Activated T-helper 1 cell treated with Interleukin-2 at 50 U/mL for 16 hours (primary cell): ENCODE measurements at places on chromosomes 13 and 19.

DNA sequence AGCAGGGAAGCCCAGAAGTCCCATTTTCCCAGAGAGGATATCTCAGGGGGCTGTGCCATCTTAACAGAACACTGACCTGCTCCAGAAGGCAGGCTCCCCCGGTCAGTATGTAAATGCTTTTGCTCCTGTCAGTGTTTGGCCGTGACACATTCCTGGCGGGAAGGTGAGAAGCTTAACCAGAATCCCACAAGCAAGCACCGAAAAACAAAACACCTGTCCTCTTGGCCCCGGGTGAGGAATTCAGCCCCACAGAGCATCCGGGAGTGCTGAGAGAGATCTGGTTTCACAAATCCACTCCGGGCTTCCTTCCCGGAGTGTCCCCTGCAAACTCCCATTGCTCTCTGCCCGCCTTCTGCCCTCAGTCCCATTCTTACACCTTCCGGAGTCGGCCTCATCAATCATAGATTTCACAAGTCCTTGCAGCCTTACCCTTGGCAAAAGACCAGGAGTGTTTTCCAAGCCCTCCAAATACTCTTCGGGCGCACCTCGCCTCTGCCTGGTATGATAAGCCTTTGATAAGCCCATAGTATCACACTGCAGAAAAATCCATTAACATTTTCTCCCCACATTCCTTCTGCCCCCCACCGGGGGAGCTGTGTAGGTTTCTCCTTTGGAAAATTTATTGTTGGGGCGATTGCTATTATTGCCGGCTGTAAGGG is 12.2 kb downstream of the TPM4 start:
- no peak for DNase-seq

- no peak for DNase-seq
Observed at GRCh38 chr19:36685835-36686234, 1.6 kb upstream of the ZNF567 start.

- DNase-seq = no peak
Observed at GRCh38 chr13:108775597-108775996, 146.2 kb downstream of the MYO16 start.

- DNase-seq = no peak
Observed at GRCh38 chr13:44758630-44759383, 182.7 kb upstream of the TSC22D1 start.

- no peak for DNase-seq
Observed at GRCh38 chr19:49318296-49318695, 6.7 kb downstream of the SLC6A16 start.

DNA sequence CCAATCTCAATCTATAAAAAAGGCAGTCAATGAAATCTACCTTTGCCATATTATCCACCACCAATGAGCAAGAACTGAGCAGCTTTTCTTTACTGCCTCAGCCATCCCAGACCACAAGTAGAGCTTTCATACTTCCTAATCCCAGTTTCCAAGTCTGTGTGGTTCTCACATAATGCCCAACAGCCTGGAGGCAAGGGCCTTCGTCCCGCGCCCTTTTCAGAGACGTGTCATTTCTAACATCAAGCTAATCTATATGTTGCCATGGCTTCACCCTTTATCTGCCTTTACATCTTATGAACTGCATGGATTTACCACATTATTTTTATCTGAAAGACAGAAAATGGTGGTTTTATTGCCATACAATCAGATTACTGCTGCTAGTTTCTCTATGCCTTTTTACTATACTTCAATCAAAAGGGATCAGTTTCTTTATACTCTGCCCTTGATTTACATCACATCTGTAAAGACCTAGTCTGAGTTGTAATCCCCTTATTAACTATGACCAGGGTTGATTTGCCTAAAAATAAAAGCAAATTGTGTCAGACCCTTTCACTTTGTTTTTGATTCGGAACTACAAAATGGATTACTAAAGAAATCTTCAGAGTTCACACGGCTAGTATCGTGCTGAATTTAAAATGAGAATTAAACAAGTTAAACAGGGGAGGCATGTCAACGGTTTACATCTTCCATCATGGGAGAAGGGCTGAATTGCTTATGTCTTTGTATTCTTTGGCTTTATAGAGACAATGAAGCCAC is 5.9 kb downstream of the EFNB2 start:
- no peak for DNase-seq

- DNase-seq = no peak
Observed at GRCh38 chr13:47546391-47547225, 454.5 kb downstream of the SUCLA2 start.

DNA sequence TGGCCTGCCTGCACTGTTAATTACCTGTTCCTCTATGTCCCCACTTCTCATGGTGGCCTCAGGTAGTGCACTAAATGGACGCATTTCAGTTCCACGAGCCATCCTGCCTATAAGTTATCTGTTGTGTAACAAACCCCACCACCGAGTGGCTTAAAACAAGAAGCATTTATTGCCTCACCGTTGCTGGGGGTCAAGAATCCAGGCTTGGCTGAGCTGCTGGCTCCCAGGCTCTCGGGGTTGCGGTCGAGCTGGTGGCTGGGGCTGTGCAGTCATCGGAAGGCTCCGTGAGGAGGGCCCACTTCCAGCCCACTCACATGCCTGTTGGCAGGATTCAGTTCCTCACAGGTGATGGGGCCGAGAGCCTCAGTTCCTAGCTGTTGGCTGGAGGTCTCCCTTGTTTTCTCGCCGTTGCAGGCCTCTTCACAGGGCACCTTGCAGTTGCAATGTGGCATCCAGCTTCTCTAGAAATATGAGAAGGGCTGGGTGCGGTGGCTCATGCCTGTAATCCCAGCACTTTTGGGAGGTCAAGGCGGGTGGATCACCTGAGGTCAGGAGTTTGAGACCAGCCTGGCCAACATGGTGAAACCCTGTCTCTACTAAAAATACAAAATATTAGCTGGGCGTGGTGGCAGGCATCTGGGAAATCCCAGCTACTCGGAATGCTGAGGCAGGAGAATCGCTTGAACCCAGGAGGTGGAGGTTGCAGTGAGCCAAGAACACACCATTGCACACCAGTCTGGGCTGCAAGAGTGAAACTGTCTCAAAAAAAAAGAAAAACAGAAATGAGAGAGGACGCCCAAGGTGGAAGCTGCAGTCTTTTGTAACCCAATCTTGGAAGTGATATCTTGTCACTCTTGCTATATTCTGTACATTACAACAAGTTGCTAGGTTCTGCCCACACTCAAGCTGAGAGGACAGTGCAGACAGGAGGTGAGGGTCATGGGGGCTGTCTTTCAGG is 6.5 kb upstream of the PTOV1 start:
- no peak for DNase-seq

DNA sequence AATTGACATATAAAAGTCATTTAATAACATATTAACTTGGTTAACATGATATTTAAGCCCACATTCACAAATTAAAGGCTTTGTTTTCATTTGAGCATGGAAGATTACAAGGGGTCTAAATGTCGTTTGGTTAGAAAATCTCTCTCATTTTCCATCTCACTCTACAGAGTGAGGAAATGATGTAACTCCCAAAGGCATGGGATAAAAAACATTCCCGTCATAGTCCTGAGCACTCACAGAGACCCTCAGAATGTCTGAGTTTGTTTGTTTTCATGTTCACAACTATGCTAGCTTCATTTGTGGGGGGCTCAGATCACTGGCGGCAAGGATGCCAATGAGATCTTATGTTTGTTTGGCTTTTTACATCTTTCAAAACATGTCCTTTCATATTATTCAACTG is 307.5 kb downstream of the TBC1D4 start:
- DNase-seq = no peak

DNA sequence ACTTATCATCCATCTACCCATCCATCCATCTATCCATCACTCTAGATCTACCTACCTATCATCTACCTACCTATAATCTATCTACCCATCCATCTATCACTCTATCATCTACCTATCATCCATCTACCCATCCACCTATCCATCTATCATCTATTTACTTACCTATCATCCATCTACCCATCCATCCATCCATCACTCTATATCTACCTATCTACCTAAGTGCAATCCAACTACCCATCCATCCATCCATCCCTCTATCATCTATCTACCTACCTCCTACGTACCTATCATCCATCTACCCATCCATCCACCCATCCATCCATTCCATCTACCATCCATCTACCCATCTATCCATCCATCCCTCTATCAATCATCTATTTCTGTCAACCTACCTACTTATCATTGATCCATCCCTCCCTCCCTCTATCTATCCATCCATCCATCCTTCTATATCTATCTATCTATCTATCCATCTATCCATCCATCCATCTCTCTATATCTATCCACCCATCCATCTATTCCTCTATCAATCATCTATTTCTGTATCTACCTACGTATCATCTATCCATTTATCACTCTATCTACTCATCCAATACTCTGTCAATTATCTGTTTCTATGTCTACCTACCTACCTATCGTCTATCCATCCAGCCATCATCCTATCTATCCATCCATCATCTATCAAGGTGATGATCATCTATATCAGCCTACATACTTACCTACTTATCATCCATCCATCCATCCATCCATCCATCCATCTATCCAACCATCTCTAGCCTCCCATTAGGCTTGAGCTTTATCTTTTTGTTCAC is 49.1 kb downstream of the CEBPG start:
- no peak for DNase-seq

- no peak for DNase-seq
Observed at GRCh38 chr13:60109285-60109684, 54.4 kb downstream of the DIAPH3 start.

GRCh38 chr13:62524061-62524460 is 1108.4 kb upstream of the PCDH20 start:
- DNase-seq = no peak

GRCh38 chr13:98875146-98875729 is 102.6 kb downstream of the DOCK9 start:
- no peak for DNase-seq

DNA sequence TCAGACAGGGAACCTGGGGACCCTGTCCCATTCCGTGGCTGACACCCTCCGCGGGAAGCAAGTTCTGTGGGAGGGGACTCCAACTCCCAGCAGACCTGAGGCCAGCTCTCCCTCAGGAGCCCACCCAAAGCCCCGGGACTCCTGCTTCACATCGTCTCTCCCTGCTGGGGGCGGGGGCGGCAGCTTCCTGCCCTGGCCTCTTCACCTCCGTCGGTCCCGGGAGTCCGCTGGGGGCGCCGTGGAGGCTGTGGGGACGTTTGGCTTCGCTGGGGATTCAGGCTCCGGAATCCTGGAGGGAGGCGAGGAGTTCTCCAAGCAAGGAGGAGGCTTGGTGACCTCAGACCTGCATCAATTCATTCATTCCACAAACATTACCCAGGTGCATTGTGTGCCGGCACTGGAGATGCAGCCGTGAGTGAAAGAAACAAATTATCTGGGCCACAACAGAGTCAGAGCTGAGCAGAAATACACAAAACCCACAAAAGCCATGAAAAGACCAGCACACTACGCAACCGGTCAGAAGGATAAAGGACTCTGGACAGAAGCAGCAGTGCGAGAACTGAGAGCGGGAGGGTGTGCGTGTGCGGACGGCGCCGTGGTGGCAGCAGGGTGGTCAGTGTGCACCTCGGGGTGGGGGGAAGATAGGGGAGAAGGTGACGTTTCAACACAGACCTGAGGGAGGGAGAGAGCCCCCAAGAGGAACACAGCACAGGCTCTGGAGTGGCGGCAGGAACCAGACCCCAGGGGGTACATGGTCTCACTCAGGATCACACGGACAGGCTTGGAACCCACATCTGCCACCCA is 19.0 kb downstream of the EPS8L1 start:
- no peak for DNase-seq

GRCh38 chr13:40221460-40222201 is 444.8 kb downstream of the FOXO1 start:
- no peak for DNase-seq

DNA sequence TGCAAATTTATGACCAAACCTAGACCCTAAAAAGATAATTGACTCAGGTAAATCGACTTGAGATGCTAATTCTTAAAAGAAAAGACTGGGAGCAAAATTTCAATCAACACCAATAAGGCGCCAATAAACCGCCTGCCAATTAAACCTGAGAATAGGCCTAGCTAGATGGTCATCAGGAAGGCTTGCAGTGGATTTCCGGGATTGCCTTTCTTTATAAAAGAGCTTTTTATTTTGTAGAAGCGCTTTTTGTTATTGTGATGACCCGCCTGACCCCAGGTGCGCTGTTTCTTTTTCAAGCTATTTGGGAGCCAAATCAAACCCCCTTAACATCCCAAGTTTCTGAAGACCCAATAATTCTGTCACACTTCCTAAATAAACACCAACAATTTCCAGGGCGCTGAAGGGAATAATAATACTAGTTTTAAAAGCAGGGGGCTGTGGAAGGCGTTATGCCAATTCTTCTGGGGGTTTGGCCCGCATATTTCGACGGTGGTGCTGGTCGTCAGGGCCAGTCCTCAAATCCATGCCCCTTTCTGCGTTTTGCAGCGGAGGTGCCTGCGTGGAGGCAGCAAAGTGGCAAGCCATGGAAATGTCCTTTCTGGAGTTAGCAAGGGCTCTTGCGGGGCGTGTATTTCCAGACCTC is 2.9 kb upstream of the ZIC5 start:
- no peak for DNase-seq

DNA sequence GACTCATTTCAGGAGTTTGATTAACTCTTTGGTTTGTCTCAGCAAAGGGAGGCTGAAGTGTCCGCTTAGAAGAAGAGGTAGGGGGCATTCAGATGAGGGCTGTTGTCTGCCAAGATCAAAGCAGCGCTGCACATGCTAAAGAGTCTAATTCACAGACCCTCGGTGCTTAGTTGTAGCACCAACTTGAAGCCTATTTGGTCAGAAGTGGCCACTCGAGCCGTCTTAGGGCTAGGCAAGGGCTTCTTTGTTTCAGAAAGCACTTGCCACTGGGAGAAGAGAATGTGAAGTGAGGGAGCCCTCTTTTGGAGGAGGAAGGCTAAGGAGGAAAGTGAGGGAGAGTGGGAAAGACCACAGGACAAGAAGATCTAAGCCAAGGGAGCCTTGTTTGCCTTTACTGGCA is 313.4 kb upstream of the TMTC4 start:
- DNase-seq = no peak

DNA sequence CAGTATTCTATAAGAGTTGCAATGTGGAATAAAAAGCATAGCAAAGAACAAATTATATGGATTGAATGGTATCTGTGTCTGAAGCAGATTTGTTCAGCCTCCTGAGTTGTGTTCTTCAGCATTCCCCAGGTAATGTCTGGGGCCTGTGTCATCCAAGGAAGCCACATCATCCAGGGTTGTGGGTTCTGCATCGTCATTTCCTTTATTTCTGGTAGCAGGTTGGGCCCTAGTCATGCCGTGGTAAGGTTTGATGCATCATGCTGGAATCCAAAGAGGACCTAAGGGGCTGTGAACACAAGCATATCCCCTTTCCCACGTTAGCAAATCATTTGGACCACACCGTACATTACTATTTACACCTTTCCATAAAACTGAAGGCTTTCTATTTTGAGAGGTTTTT is 131.0 kb upstream of the ZNF91 start:
- DNase-seq = no peak

DNA sequence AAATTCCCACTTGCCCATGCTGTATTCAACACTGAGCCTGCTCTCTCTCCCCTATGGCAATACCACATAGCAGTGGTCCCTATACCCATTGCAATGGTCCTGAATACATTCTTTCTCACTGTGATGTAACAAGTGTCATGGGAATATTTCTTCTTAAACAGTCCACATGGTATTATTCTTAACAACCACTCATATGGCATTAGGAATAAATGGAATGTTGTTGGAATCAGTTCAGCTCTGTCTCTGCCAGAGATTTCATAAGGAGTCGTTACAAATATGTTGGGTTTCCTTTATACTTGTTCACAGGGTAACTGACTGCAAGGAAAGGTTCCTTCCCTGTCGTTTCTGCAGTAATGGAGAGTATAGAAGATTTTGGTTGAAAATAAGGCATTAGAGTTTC is 128.3 kb upstream of the SPATA13 start:
- DNase-seq = no peak
